Stimulated activated CD4-positive, alpha-beta T cell treated with anti-CD3 and anti-CD28 coated beads, Interleukin-1b, Interleukin-23, amount 100 ng/mL, for 24 hours (primary cell): ENCODE measurements at places on chromosomes 5 and 9.

DNA sequence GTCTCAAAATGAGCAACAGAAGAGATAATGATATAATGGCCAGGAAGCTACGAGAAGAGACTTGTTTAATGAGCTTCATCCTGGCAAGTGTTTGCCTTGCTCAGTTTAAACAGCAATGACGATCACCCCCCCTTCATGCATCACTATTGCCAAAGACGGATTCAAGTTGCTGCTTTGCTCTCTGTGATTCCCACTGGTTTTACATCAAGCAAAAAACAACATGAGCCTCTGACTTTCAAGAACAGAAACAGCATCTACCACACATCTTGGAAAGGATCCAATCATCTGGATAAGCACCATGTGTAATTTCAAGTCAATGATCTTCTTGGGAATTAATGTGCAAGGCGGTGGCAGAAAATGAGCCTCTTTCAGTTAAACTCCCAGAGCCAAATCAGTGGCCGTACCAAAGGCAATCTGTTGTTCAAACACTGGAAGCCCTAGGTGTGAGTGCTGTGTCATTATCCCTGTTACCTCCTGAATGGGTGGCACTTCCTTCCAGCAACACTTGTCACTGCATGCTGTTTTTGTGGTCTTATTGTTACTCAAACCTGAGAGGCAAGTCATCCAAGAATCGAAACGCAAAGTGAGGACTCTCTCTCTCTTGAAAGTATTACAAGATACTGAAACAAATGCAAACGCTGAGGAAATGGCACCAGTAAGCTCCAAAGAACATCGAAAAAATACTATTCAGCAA, 72.8 kb downstream of the MED27 start:
- peak; percentile 26 for DNase-seq

DNA sequence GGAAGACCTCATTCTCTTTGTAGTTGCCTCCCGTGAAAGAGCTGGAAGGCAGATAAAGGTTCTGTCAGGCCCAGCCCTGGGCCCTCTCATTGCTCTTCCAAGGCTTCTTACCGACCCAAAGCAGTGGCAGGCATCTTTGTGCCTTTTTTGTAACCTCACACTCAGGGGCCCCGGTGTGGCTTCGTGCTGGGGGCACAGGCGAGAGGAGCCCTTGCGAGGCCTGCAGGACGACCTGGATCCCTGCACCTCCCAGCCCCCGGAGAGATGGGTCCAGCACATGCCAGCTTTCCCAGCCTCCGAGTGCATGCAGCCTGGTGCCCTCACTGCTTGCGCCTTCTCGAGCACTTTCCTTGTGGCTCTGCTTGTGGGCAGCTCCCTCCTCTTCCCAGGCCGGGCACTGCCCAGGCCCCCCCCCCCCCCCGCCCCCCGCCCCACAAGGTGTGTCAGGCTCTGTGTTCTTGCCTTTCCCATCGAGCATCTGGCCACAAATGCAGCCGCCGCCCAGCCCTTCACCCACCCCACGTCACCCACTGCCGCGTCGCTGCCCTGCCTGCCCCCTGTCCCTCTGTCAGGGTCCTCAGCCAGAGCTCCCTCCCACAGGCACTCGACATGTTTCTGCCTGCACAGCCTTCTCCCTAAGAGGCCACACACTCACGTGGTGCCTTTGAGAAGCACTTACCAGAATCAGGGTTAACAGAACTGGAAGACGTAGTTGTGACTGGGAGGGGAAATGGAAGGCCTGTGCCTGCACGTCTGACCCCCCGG, 63.7 kb upstream of the CACNA1B start:
- no peak for DNase-seq

DNA sequence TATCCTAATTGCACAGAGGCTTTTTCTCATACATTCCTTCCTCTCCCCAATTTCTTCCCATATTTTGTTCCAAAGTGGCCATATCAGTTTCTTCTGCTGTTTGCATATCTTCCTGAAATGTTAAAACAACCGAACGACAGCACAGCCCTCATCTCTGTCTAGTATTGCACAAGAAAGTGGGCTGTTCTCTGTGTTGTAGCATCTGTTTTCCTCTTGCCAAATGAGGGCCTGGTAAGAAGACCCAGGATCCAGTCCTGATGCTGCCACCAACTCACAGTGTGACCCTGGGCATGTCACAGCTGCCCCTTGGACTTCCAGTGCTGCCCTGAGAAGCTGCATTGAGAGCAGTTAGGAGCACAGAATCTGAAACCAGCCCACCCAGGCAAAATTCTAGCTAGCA, 4.1 kb downstream of the SLC31A2 start:
- no peak for DNase-seq

DNA sequence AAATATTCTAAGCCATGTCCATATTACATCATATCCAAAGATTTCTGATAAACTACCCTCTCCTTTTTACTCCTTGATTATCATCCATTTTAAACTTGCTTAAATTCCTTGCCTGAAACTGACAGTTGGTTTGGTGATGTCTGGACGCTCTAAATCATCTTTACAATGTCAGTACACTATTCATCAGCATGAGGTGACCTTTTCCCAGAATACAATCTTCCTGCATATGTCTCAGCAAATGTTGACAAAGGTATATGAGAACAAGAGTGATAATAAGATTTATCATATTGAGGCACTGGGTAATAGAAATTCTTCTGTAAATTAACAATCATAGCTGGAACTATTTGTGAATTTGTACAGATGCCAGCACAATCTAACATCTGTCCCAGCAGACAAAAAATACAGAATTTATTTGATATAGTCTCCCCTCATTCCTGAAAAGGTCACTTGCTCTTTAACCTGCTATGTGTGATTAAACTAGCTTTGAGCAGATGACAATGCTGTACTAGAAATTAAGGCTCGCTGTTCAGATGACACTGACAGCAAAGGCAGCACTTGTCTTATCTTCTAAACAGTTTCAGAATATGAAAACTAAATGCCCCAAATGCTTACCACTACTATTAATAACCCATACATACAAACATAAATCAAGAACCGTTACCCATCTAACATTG, 32.2 kb downstream of the COX7C start:
- DNase-seq, result no peak

- no peak for DNase-seq
These were observed 1.3 kb downstream of the BRD3 start for GRCh38 chr9:134066526-134066912.
